Activated naive CD8-positive, alpha-beta T cell treated with anti-CD3 and anti-CD28 coated beads, Interleukin-2, amount 10 ng/mL, durations not matched to agents 7 days and 5 days (primary cell): ENCODE measurements at places on chromosomes 2 and 18. TPM values are rescaled to one million over a fixed set of nuclear protein-coding genes. Genes with fewer than 3 reads are reported as not detected.

GRCh38 chr2:45676088-45676487, 24.6 kb downstream of the PRKCE start:
- no peak overlapping the region for H3K4me3 ChIP-seq
- H3K27me3 ChIP-seq, result no peaks in the 10 kb centered on the region
- no peak for DNase-seq
- no peak overlapping the region for H3K27ac ChIP-seq
- no peaks in the 10 kb centered on the region for H3K4me1 ChIP-seq

The MTX2 gene
- 11.4 TPM for total RNA-seq

The C2orf68 gene
- total RNA-seq, result 54.7 TPM

GRCh38 chr2:237859533-237860272, at the start of gene RAMP1:
RAMP1 (plus strand) TSS chr2:237859623; CDS start chr2:237859676, 53 bp downstream.
- H3K27ac ChIP-seq, result no peak within 1 kb of the TSS
- peak within 1 kb of the TSS; percentile 68 for H3K4me3 ChIP-seq
- DNase-seq, result no peak

- no peaks in the 10 kb centered on the region for H3K4me1 ChIP-seq
- no peak overlapping the region for H3K4me3 ChIP-seq
- peaks cover 2% of the 10 kb centered on the region for H3K27me3 ChIP-seq
- DNase-seq, result no peak
- H3K36me3 ChIP-seq, result no peaks in the 10 kb centered on the region
These were observed 452.7 kb upstream of the KLHL29 start for GRCh38 chr2:22932288-22932687.
